ENCODE measurements at places on chromosomes 12 and 14.

- no peak for DNase-seq
These were observed 13.0 kb downstream of the FGD6 start for GRCh38 chr12:95204141-95204866.

DNA sequence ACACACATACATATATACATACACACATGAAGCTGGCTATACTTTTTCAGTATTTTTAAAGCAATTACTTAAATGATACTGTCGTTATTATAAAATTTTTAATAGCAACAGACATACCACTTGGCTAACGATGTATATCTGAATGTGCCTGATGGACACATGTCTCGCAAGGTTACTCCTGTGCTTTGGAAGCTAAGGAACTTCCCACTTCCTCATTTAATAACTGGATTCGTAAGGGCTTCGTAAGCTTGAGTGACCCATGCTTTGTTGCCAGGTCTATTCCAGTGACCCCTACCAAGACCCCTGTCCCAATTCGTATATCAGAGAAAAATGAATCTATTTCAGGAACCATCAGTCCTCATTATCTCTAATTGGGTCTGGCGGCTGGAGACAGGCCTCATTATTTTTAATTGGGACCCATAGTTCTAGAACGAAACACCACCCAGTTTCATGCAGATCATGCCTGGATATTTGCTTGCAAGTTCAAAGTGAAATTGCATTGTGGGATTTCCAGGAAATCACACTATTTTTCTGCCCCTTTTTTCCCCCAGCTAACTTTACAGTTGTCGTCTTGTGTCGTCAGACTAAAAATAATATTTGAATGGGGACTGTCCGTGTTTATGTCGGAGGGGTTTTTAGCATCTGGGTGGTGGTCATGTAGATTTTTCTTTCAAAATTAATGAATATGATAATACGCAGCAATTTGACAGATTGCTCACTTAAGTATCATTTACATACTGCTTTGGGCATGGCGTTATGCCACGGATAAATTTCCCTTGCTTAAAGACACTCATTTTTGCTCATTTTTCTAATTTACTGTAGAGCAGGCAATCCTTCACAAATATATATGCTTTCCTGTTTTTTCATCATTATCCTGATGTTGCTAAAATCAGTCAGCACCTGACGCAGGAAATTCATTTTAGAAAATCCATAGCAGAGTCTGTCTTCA is 17.1 kb upstream of the MYO1H start:
- no peak for DNase-seq

- DNase-seq, result no peak
These were observed 18.1 kb downstream of the GMFB start for GRCh38 chr14:54470701-54471100.

DNA sequence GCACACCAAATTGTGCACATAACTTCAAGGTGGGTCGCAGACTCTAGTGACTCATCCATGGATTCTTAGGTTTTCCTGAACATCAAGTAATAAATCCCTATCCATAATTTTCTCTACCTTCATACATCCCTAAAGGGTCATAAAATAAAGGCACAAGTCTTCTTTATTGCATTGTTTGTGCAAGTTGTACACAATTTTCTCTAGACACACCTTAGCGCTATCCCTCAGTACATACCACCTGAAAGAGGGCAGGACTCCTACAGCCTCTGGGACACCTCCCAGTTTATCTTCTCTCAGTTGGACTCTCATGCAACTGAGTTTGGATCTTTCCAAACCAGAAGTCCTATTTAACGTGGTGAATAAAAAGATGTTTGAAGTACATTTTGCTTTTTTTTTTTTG is 168.5 kb upstream of the BMP4 start:
- DNase-seq, result no peak

- no peak for DNase-seq
These were observed 402.9 kb downstream of the ZFP36L1 start for GRCh38 chr14:68389943-68390342.

DNA sequence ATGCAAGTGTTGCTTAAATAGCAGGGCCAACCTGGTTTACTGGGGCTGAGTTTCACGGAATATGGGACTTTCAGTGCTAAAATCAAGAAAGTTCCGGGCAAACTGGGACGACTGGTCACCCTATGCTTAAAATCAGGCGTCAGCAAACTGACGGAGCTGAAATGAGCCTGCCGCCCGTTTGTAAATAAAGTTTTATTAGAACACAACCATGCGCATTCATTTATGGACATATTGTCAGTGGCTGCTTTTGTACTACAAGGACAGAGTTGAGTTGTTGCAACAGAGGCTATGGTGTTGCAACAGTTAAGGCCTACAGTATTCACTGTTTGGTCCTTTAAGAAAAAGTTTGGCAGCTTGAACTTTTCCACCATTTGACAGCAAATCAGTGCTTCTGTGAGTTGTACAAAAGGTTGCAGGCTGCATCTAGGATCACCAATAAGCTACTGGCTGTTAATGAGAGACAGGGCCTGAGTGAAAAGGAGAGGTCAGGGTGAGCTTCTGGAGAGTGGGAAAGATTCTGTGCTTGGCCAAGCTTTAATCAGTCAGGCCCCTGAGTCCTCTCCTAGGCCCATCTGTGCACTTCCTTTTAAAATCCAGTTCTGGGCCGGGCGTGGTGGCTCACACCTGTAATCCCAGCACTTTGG is 13.3 kb downstream of the SELPLG start:
- peak; percentile 67 for DNase-seq

GRCh38 chr12:79366374-79366773 is 324.4 kb downstream of the PAWR start:
- DNase-seq, result no peak

DNA sequence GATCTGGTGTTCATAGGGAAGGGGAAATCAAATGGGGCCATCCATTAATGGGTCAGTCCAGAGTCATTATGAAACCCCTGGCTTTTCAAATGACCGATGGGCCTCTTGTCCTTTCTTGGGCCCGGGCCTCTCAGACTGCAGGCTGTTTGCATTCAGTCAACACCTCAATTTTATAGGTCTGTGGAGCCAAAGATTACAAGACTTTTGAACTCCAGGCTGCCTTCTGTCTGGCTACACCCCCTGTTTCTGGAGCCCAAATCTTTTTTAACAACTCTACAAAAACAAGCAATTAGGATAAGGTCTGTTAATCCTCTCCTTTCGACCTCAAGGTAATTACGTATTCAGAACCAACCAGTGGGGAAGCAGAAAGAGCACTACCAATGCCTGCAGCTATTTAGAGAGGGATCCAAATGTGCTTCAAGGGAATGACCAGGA is 35.6 kb downstream of the DUSP6 start:
- no peak for DNase-seq

DNA sequence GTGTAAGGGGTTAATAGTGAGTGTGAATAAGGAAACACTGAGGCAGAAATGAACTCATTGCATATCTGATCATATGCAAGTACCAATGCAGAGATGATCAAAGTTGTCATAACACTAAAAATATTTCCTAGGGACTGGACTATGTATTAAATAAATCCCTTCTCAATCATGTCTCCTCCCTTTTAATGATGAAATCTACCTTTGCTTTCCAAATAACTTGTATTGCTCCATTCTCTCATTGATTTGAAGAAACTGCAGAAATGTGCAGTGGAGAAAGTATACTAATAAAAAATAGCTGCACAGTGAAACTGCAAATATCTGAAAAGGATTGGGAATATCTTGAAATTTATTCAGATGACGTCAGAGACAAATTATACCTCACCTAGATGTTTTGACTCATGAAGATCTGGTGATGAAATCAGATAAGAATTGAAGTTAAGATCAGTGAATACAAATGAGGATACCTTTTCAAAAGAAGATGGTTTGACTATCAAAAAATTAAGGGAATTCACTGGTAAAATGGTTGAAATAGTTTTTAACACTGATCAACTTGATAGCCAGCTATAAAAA is 1264.9 kb upstream of the USP15 start:
- no peak for DNase-seq

- DNase-seq, result no peak
These were observed 104.6 kb downstream of the DIP2B start for GRCh38 chr12:50609292-50609874.

GRCh38 chr14:94448071-94448808 is 4.4 kb downstream of the SERPINA11 start:
- no peak for DNase-seq

- DNase-seq, result no peak
These were observed 1385.8 kb upstream of the FLRT2 start for GRCh38 chr14:84144166-84144565.

Measured in adrenal gland (tissue), 19 donors.